IPS DF 6.9 (cell line): ENCODE measurements at places on chromosomes 1 and 21.

DNA sequence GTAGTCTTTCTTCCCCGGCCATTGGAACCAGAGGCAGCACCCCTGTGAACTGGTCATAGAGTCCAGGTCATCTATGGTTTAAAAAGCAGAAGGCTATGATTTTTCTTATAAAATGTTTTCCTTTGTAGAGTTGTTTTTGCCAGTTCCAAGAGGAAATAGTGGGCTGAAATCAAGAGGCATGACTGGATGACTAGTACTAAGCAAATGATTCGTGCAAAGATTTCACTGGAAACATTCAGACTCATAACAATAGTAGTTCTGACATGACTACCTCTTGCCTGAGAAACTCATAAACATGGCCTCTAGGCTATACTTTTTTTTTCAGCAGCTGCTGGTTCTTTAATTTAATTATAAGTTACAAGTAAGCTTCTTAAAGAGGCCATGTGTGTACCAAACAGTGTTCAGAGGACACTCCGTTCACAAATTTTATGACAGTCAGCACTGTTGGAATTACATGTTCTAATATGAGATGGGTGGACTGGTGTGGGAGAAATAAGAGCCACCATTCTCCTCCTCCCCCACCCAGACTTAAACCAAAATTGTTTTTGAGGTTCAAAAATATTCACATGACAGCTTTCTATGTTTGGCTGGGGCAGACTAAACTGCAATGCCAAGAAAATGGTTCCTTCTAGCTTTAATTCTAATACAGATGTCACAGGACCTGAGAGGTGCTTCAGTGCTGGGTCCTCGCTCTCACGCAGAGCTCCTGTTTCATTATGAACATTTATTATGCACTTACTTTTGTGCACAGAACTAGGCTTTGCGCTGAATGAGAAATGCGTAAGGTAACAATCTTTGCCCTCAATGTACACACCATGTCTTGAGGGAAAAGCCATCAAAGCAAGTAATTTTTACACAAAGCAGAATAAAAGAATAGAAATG lies 147.5 kb downstream of the ZC3H11B start:
- H3K27me3 ChIP-seq = no peaks in the 10 kb centered on the region
- no peaks in the 10 kb centered on the region for H3K4me1 ChIP-seq
- no peak overlapping the region for H3K27ac ChIP-seq
- no peaks in the 10 kb centered on the region for H3K36me3 ChIP-seq
- H3K4me3 ChIP-seq = no peak overlapping the region

DNA sequence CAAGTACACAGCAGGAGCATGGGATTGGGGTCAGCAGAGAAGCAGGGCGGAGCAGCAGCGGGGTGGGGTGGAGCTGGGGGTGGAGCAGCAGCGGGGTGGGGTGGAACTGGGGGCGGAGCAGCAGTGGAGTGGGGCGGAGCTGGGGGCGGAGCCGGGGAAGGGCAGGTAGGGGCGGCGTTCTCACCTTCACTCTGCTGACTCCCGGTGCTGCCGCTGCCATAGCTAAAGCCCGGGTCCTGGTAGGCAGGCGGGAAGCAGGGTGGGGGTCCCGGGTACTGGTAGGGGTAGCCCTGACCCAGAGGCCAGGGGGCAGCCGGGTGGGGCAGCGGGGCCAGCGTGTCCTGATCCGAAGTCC lies 6.7 kb downstream of the TAS1R3 start:
- no peaks in the 10 kb centered on the region for H3K4me1 ChIP-seq
- peaks cover 24% of the 10 kb centered on the region for H3K36me3 ChIP-seq
- H3K27me3 ChIP-seq = no peaks in the 10 kb centered on the region
- no peak for DNase-seq
- H3K4me3 ChIP-seq = no peak overlapping the region
- H3K27ac ChIP-seq = no peak overlapping the region

DNA sequence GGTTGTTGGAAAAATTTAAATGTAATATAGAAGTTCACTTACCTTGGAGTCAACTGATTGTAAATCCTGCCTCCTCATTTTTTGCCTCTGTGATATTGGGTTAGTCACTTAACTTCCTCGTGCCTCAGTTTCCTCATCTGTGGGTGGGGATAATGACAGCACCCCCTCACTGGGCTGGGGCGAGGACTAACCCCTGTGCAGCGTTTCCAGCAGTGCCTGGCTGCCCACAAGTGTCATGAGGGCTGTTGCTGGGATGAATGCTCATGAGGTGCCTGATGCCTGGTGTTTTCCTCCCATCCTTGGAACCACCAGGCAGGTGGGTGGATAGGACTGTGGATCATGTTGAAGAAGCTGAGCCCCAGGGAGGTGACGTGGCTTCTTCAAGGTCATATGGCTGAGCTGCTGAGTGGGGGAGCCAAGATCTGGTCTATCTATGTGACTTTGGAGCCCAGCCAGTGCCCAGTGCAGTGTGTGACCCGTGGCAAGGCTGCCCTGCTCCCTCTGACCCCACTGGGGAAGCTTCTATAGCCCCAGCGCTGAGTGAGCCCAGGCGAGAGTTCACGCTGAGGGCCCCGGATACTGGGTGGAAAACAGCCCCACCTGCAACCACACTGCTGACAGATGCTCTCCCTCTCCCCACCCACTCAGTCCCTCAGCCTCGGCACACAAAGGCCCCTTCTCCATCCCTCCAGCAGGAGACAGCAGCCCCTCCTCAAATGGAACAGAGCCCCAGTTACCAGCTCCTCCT lies 446.0 kb downstream of the PTPRU start:
- H3K27ac ChIP-seq = no peak overlapping the region
- H3K4me1 ChIP-seq = no peaks in the 10 kb centered on the region
- H3K27me3 ChIP-seq = no peaks in the 10 kb centered on the region
- DNase-seq = no peak

GRCh38 chr21:45992301-45993209 lies 11.0 kb downstream of the COL6A1 start:
- no peak overlapping the region for H3K4me3 ChIP-seq
- peaks cover 20% of the 10 kb centered on the region for H3K36me3 ChIP-seq
- no peak for DNase-seq
- H3K27ac ChIP-seq = no peak overlapping the region

DNA sequence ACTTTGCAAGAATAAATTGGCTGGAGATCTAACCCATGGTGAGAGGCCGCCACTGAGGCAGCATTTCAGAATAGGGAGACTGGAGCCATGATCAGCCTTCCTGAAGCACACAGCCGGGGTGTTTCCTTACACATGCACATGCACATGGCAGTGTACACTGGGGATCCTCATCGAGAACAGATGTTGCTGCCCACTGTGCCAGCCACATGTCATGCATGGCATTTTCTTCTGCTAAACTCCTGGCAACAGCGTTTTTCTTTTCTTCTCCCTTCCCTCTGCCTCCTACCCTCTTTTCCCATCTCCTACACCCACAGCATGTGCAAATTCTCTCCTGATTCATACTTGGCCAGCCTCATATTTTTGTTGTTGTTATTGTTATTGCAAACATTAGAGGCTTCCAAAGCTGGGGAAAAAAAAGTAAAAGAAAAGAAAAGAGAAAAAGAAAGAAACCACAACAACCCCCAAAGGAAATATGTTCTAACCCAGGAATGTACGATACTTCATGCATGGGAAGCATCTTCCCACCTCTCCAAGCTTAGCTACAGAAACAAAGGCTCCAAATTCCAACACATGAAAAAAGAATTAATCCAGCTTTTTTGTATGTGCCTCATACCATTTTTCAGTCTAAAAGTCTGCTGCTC lies 344.0 kb downstream of the ASTN1 start:
- no peaks in the 10 kb centered on the region for H3K36me3 ChIP-seq
- H3K27ac ChIP-seq = no peak overlapping the region
- no peak overlapping the region for H3K4me3 ChIP-seq
- no peak for DNase-seq

GRCh38 chr1:119784191-119784781 lies 15.6 kb upstream of the HMGCS2 start:
- DNase-seq = no peak
- no peak overlapping the region for H3K27ac ChIP-seq
- no peak overlapping the region for H3K4me3 ChIP-seq
- H3K27me3 ChIP-seq = no peaks in the 10 kb centered on the region
- no peaks in the 10 kb centered on the region for H3K36me3 ChIP-seq
- H3K4me1 ChIP-seq = no peaks in the 10 kb centered on the region

DNA sequence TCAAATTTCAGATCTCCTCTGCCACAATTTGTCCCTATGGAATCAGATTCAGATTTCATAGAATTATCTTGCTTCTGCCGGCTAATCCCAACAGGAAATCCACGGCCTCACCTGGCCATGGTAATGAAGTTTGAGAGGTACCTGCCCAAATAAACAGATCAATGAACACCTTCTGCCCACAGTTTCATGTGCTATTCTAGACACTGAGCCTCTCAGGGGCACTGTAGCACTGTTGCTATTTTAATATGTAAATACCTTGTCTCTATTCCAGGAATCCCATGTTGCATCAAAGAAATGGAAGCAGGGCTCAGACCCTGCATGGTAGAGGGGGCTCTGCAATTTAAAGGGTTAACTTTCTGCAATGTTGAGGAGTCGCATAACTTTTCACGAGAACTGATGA lies 593.1 kb downstream of the PTBP2 start:
- H3K27me3 ChIP-seq = no peaks in the 10 kb centered on the region
- H3K36me3 ChIP-seq = no peaks in the 10 kb centered on the region
- DNase-seq = no peak
- H3K4me1 ChIP-seq = no peaks in the 10 kb centered on the region

- no peaks in the 10 kb centered on the region for H3K36me3 ChIP-seq
- no peaks in the 10 kb centered on the region for H3K4me1 ChIP-seq
- H3K27ac ChIP-seq = no peak overlapping the region
- no peak overlapping the region for H3K4me3 ChIP-seq
Measured at GRCh38 chr1:101587741-101588140, 350.9 kb downstream of the S1PR1 start.

DNA sequence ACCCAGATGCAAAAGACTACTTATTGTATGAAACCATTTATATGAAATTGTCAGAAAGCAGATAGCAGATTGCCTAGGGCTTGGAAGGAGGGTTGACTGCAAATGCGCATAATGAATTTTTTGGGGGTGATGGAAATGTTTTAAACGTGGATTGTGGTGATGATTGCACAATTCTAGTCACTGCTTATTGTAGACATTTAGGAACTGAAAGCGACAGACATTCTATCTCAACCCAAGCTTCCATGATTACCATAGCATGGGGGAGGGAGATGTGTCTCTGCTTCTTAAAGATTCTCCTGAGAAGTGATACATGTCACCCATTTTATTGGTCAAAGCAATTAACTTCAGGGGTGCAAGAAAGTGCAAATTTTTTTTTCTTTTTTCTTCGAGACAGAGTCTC lies 2.8 kb upstream of the MTF2 start:
- no peaks in the 10 kb centered on the region for H3K4me1 ChIP-seq
- no peak overlapping the region for H3K27ac ChIP-seq
- no peak overlapping the region for H3K4me3 ChIP-seq
- H3K27me3 ChIP-seq = no peaks in the 10 kb centered on the region
- no peaks in the 10 kb centered on the region for H3K36me3 ChIP-seq
- no peak for DNase-seq

GRCh38 chr1:174913225-174913903 lies 86.4 kb upstream of the CACYBP start:
- no peak for DNase-seq
- H3K4me1 ChIP-seq = no peaks in the 10 kb centered on the region; the same call in 1 of the 2 replicates
- no peaks in the 10 kb centered on the region for H3K36me3 ChIP-seq
- no peaks in the 10 kb centered on the region for H3K27me3 ChIP-seq
- no peak overlapping the region for H3K27ac ChIP-seq

GRCh38 chr1:22662318-22662717 lies 9.3 kb downstream of the C1QB start:
- H3K4me1 ChIP-seq = peaks cover 2% of the 10 kb centered on the region; the same call in 1 of the 2 replicates
- H3K27ac ChIP-seq = no peak overlapping the region

GRCh38 chr1:223175032-223175431 lies 32.0 kb upstream of the TLR5 start:
- H3K27me3 ChIP-seq = no peaks in the 10 kb centered on the region
- no peaks in the 10 kb centered on the region for H3K4me1 ChIP-seq
- no peaks in the 10 kb centered on the region for H3K36me3 ChIP-seq
- no peak overlapping the region for H3K27ac ChIP-seq
- no peak for DNase-seq

- H3K27me3 ChIP-seq = no peaks in the 10 kb centered on the region
- H3K4me3 ChIP-seq = no peak within 1 kb of the TSS
- DNase-seq = no peak
- no peaks in the 10 kb centered on the region for H3K36me3 ChIP-seq
- no peaks in the 10 kb centered on the region for H3K4me1 ChIP-seq
Measured at GRCh38 chr1:84398175-84399155, at the start of gene DNASE2B. DNASE2B (plus strand) TSS chr1:84398484; CDS start chr1:84398565, 81 bp downstream.

- H3K27ac ChIP-seq = no peak overlapping the region
- no peak overlapping the region for H3K4me3 ChIP-seq
- no peaks in the 10 kb centered on the region for H3K4me1 ChIP-seq
- DNase-seq = no peak
Measured at GRCh38 chr1:115748401-115749150, 19.9 kb downstream of the CASQ2 start.

- H3K4me3 ChIP-seq = no peak overlapping the region
- no peaks in the 10 kb centered on the region for H3K27me3 ChIP-seq
- DNase-seq = no peak
- no peak overlapping the region for H3K27ac ChIP-seq
- H3K4me1 ChIP-seq = no peaks in the 10 kb centered on the region
Measured at GRCh38 chr1:37741130-37741529, 23.8 kb downstream of the EPHA10 start.

DNA sequence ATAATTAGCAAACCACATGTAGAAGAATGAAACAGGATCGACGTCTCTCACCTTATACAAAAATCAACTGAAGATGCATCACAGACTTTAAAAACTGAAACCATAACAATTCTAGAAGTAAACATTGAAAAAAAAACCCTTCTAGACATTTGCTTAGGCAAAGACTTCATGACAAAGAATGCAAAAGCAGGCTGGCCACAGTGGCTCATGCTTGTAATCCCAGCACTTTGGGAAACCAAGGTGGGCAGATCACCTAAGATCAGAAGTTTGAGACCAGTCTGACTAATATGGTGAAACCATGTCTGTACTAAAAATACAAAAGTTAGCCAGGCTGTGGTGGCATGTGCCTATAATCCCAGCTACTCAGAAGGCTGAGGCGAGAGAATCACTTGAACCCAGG lies 1351.7 kb downstream of the MRPL39 start:
- no peaks in the 10 kb centered on the region for H3K4me1 ChIP-seq
- no peaks in the 10 kb centered on the region for H3K36me3 ChIP-seq
- H3K27me3 ChIP-seq = no peaks in the 10 kb centered on the region
- DNase-seq = no peak
- H3K27ac ChIP-seq = no peak overlapping the region

DNA sequence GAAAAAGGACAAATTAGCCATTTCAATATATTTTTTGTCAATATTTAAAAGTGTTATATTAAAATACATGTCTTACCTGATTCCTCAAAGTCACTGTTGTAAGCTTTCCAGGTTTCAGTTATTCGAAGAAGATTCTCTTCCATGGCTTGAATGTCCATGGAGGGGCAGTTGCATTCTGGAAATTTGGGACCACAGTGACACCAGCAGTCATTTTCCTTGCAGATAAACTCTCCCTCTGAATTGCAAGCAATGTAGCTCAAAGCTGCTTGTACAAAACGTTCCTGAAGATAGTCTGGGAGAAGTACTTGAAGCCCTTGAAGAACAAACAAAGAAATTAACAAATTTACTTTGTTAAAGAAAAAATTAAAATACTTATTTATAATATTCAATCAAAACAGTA lies 251.7 kb downstream of the BRINP3 start:
- H3K36me3 ChIP-seq = no peaks in the 10 kb centered on the region
- DNase-seq = no peak
- no peaks in the 10 kb centered on the region for H3K4me1 ChIP-seq
- no peak overlapping the region for H3K4me3 ChIP-seq
- H3K27me3 ChIP-seq = no peaks in the 10 kb centered on the region
- no peak overlapping the region for H3K27ac ChIP-seq
